ENCODE measurements at places on chromosomes 3 and 15.

GRCh38 chr3:44159696-44160300, 81.9 kb upstream of the TOPAZ1 start:
- H3K27me3 ChIP-seq = peaks cover 21% of the 10 kb centered on the region
- H3K4me1 ChIP-seq = no peaks in the 10 kb centered on the region
- no peak overlapping the region for H3K27ac ChIP-seq
- no peak for DNase-seq
- H3K36me3 ChIP-seq = no peaks in the 10 kb centered on the region
- no peak overlapping the region for H3K4me3 ChIP-seq

- no peaks in the 10 kb centered on the region for H3K4me1 ChIP-seq
- no peak for DNase-seq
- no peak overlapping the region for H3K4me3 ChIP-seq
- H3K27ac ChIP-seq = no peak overlapping the region
- no peaks in the 10 kb centered on the region for H3K36me3 ChIP-seq
These were observed 72.3 kb upstream of the GAP43 start for GRCh38 chr3:115551016-115551415.

GRCh38 chr3:148532326-148532725, 165.4 kb upstream of the AGTR1 start:
- H3K4me1 ChIP-seq = no peaks in the 10 kb centered on the region
- no peak for DNase-seq
- H3K4me3 ChIP-seq = no peak overlapping the region
- H3K27me3 ChIP-seq = no peaks in the 10 kb centered on the region
- H3K27ac ChIP-seq = no peak overlapping the region

DNA sequence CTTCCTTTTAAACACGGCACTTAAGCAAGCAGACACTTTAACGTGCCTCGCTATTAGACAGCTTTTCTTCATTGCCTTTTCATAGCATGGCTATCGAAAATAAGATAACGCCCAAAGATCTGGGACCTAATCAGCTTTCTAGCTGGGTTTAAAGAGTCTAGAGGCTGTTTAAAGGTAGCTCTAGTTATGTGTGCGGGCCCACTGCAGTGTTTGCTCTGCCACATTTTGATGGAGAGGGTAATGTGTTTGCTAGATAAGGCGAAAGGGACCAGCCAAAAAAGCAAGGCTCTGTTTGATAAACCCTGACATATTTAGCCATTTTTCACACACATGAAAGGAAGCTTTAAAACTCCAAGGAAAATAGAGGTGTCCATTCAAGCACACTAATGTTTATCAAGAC, 91.6 kb downstream of the NR2F2 start:
- DNase-seq = no peak
- no peak overlapping the region for H3K27ac ChIP-seq
- peaks cover 40% of the 10 kb centered on the region for H3K27me3 ChIP-seq

DNA sequence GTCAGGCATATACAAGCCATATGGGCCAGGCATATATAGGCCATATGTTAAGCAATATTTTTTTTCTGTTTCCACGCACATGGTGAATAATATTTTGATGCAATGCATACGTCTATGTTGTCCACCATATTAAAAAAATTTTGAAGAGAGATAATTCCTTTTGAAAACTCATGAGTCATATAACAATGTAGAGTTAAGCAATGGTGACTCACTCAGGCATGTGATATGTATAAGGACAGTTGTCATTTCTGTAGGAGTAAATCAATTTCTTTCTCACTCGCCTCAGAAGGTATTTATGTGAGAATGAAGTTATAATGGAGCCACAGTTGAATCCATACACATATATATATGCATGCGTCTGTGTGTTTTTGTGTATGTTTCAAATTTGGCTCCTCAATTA, 272.6 kb downstream of the EPHA3 start:
- H3K4me3 ChIP-seq = no peak overlapping the region
- H3K27me3 ChIP-seq = no peaks in the 10 kb centered on the region
- no peak for DNase-seq

DNA sequence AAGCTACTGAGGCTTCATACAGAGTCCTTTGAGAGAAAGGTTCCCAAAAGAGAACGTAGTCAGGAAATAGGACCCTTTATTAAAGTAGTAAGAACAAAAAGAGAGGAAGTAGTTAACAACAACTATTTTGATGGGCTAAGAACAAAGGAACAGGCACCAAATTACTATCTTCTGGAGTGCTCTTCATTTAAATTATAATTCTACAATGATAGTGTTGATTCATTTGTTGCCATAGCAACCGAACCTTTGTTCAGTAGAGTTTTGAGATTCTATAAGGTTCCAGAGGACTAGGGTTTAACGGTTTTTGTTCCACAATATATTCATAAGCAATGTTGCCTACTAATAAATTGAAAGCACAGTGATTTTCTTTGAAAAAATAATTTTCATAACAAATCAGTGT, 78.8 kb downstream of the CMSS1 start:
- peaks cover 19% of the 10 kb centered on the region for H3K4me1 ChIP-seq
- no peaks in the 10 kb centered on the region for H3K36me3 ChIP-seq
- no peaks in the 10 kb centered on the region for H3K27me3 ChIP-seq
- H3K27ac ChIP-seq = peak overlapping the region; percentile 33
- DNase-seq = no peak
- peak overlapping the region; percentile 11 for H3K4me3 ChIP-seq

DNA sequence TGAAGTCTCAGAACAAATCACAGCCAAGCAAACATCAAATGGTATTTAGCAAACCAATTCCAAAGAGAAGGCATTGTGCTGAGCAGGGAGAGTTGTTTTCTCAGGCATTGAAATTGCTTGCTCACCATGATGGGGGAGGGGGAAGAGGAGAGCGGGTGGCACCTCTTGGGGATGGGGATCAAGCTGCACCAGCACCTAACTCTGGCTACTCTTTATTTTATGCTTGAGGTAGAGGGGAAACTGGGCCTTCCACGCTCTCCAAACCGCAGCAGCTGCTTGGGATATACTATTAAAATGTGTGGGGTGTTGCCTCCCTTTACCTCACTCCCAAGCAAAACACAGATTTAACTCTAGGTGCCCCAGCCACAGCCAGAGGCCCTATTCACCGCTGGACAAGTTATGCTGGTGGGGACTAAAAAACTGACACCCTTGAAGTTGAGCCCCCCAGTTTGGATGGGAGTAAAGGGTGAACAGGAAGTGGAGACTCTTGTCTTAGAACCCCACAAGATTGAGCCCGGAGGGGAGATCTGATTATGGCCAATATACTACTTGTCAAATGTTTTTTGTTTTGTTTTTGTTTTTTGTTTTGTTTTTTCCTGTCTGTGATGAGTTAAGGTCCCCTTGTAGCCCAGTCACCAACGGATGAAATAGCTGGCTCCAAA, 5.0 kb upstream of the FOXB1 start:
- no peak for DNase-seq
- H3K27me3 ChIP-seq = peaks cover 96% of the 10 kb centered on the region
- peak overlapping the region; percentile 13 for H3K4me3 ChIP-seq
- peaks cover 9% of the 10 kb centered on the region for H3K36me3 ChIP-seq
- peak overlapping the region; percentile 37 for H3K27ac ChIP-seq

GRCh38 chr15:65916664-65917406, 47.5 kb downstream of the RAB11A start:
- peaks cover 69% of the 10 kb centered on the region for H3K4me1 ChIP-seq
- H3K4me3 ChIP-seq = peak overlapping the region; percentile 28
- H3K36me3 ChIP-seq = peaks cover 13% of the 10 kb centered on the region
- peak; percentile 82 for DNase-seq
- peak overlapping the region; percentile 93 for H3K27ac ChIP-seq

DNA sequence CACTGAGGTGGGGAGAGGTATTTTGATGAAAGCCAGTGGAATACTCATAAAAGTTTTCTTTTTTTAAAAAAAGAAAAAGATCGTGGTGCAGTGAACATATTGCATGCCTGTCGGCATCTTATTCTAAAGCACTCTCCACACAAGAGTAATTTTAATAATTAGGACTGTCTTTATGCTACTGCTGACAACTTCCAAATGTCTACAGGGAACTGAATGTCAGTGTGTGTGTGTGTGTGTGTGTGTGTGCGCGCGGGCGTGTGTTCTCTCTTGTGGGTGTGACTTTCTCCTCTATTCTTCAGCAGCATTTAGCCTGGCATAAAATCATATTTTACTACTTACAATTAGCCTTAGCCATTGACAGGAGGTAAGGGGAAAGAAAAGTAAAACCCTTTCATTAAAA, 268.5 kb downstream of the C3orf38 start:
- H3K27ac ChIP-seq = no peak overlapping the region
- H3K27me3 ChIP-seq = no peaks in the 10 kb centered on the region
- no peak overlapping the region for H3K4me3 ChIP-seq
- no peak for DNase-seq
- H3K4me1 ChIP-seq = no peaks in the 10 kb centered on the region

DNA sequence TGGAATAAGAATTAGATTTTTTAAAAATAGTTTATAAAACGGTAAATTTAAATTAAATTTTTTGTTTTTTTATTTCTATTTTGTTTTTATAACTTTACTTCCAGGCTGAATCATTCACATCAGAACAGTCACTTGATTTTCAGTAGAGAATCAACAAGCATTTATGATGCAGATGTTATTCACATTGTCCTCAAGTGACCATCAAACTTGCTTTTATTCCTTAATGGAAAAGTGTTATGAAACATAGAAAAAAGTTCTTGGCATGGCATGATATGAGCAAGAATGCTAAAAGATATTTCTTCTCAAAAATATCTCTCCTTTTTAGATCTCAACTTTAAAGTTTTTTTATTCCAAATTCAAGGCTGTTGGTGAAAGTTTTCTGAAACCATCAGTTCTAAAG, 70.9 kb upstream of the TGFBR2 start:
- DNase-seq = no peak
- no peaks in the 10 kb centered on the region for H3K27me3 ChIP-seq
- no peak overlapping the region for H3K27ac ChIP-seq
- H3K36me3 ChIP-seq = no peaks in the 10 kb centered on the region

GRCh38 chr3:150096700-150097587, 126.2 kb upstream of the PFN2 start:
- peaks cover 6% of the 10 kb centered on the region for H3K27me3 ChIP-seq
- DNase-seq = no peak
- peaks cover 9% of the 10 kb centered on the region for H3K4me1 ChIP-seq
- no peaks in the 10 kb centered on the region for H3K36me3 ChIP-seq

DNA sequence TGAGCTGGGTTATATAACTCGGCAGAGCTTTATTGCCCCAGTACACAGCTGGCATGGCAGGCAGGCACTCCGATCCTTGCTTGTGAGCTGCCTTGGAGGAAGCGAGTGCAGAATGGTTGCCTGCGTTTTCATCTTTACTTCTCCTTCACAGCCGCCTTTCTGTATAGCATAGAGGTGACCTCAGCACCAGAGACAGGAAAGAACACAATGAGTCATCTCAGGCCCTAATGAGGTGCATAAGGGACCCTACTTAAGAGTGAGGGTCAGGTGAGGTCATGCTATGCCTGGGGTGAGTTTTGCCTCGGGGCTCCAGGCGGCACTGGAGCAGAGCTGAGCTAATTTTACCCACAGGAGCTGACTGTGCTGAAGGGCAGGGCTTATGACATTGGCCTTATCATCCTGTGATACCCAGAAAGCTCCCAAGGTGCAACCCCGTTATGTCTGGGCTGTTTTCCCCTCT, 43.5 kb downstream of the LPP start:
- peaks cover 50% of the 10 kb centered on the region for H3K36me3 ChIP-seq
- H3K27me3 ChIP-seq = no peaks in the 10 kb centered on the region
- peaks cover 48% of the 10 kb centered on the region for H3K4me1 ChIP-seq
- DNase-seq = peak; percentile 21

GRCh38 chr3:140342668-140343067, 335.2 kb upstream of the TRIM42 start:
- H3K36me3 ChIP-seq = no peaks in the 10 kb centered on the region
- no peak for DNase-seq
- no peaks in the 10 kb centered on the region for H3K4me1 ChIP-seq
- H3K27me3 ChIP-seq = no peaks in the 10 kb centered on the region

DNA sequence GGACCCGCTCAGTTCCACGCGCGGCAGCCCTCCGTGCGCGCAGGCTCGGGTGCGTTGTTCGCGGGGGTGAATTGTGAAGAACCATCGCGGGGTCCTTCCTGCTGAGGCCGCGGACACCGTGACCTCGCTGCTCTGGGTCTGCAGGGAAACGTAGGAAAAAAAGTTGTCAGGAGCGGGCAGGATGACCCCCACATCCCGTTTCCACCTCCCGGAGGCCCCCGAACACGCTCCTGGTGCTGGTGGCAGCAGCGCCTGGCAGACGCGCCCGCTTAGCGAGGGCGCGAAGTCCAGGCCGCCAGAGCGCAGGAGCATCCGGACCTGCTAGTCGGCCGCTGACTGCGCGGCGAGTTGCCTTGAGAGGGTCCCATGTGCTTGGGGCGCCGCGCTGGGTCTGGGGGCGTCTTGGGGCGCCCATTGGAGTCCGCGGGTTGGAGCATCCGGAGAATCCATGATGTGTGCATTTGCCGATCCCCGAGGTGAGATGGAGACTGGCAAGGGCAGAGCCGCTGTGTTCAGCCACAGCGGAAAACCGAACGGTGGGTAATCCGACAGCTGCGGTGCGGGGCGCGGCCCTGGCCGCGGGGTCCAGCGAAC, 520 bp downstream of the GREM1 start:
- peak overlapping the region; percentile 47 for H3K27ac ChIP-seq
- H3K4me1 ChIP-seq = peaks cover 27% of the 10 kb centered on the region
- DNase-seq = no peak
- H3K36me3 ChIP-seq = no peaks in the 10 kb centered on the region

DNA sequence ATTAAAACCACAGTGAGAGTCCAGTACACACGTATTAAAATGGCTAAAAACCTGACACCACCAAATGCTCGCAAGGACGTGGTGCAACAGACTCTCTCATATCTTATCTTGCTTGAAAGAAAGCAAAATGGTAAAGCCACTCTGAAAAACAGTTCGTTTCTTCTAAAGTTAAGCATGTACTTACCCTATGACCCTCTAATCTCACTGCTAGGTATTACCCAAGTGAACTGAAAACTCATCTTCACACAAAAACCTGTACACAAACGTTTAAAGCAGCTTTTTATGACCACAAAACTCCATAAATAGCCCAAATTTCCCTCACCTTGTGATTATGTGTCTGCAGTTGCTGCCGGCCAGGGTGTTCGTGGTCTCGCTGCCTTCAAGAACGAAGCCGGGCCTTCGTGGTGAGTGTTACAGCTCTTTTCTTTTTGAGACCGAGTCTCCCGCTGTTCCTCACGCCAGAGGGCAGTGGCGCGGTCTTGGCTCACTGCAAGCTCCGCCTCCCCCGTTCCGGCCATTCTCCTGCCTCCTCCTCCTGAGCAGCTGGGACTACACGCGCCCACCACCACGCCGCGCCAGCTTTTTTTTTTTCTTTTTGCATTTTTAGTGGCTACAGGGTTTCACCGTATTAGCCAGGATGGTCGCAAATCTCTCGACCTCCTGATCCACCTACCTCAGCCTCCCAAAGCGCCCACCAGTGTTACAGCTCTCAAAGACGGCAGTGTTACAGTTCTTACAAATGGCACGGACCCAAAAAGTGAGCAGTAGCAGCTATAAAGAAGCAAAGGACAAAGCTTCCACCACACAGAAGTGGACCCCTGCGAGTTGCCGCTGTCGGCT, 165.4 kb downstream of the TJP1 start:
- no peaks in the 10 kb centered on the region for H3K36me3 ChIP-seq
- no peaks in the 10 kb centered on the region for H3K4me1 ChIP-seq
- no peak for DNase-seq
- H3K4me3 ChIP-seq = no peak overlapping the region
- H3K27me3 ChIP-seq = no peaks in the 10 kb centered on the region

- H3K4me3 ChIP-seq = peak overlapping the region; percentile 79
These were observed 11.5 kb upstream of the CHAC1 start for GRCh38 chr15:40941528-40942336.

- H3K36me3 ChIP-seq = no peaks in the 10 kb centered on the region
- H3K27me3 ChIP-seq = no peaks in the 10 kb centered on the region
- no peak for DNase-seq
- H3K27ac ChIP-seq = no peak overlapping the region
- no peaks in the 10 kb centered on the region for H3K4me1 ChIP-seq
These were observed 129.3 kb upstream of the FEZF2 start for GRCh38 chr3:62502315-62503300.

Data from stimulated activated naive B cell treated with anti-CD40 and anti-IgM and Interleukin-4, amounts not matched to agents 10 μg/mL and 1 μg/mL and 100 μg/mL, for 72 hours (primary cell).